Stimulated activated CD8-positive, alpha-beta memory T cell treated with anti-CD3 and anti-CD28 coated beads, Interleukin-12 subunit alpha, Interleukin-12 subunit beta, amount 100 ng/mL, for 1 hour (primary cell): ENCODE measurements at places on chromosomes 4 and X.

- DNase-seq, result no peak
Observed at GRCh38 chrX:10471418-10471817, 149.0 kb downstream of the MID1 start.

DNA sequence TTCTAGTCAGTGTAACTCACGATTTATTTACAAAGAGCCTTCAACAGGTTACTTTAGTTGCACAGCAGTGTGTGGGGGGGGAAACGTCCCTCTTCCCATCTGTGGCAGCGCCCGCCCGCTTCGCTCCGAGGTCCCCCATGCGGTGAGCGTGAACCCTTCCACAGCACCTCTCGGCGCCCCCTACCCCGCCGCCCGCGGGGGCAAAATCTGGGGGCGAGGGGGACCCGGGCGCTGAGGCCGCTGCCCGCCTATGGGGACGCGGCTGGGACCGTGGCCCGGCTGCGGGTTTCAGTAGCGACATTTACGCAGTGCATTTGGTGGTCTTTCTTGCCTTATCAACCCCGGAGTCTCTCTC lies 6.4 kb downstream of the NKX6-1 start:
- no peak for DNase-seq

- DNase-seq, result no peak
Observed at GRCh38 chr4:100162027-100162685, 28.1 kb downstream of the DDIT4L start.

GRCh38 chr4:76388160-76388908 lies 32.6 kb downstream of the CCDC158 start:
- DNase-seq, result no peak

DNA sequence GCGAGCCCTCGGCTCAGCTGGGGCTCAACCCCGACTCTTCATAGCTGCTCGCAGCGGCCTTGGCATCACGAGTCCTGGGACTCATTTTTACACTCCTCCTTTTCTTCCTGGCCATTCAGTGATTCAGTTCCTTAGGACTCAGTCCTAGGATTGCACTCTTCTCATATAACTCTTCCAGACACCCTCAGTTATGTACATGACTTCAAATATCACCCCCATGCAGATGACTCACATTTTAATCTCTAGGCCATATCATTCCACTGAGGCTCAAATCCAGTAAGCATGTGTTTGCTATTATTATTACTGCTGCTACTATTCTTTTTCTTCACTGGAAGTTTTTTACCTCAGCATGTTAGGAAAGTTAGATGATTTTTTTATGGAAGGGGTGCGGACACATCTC lies 14.4 kb downstream of the ITGB1BP2 start:
- DNase-seq, result no peak

DNA sequence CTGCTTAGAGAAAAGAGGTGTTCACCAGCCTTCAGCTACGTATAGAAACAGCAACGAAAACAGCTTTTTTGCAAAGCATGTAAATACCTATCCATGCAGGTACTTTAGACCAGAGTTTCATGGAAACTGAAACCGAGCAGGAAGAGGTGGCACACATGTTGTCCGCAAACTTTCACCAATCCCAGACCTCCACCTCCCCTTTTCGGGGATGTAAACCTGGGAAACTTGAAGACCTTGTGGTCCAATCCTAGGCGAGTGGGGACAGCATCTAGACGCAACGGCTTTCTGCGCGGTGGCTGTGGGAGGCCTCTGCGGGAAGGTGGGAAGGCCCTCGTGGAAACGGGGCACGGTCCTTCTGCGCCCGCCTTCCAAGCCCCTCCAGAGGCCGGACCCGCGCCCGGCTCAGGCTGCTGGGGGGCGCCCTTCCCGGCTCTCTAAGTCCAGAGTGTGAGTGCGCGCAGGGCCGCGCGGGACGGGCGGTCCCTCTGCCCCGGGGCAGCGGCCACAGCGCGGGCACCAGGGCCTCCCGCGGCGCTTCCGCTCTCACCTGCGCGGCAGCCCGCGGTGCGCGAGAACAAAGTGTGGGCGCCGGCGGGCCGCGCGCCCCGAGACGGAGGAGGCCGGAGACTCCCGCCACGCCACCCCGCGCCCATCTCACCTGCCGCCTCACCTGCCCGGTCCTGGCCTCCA lies 830 bp upstream of the SHROOM2 start:
- DNase-seq, result no peak

DNA sequence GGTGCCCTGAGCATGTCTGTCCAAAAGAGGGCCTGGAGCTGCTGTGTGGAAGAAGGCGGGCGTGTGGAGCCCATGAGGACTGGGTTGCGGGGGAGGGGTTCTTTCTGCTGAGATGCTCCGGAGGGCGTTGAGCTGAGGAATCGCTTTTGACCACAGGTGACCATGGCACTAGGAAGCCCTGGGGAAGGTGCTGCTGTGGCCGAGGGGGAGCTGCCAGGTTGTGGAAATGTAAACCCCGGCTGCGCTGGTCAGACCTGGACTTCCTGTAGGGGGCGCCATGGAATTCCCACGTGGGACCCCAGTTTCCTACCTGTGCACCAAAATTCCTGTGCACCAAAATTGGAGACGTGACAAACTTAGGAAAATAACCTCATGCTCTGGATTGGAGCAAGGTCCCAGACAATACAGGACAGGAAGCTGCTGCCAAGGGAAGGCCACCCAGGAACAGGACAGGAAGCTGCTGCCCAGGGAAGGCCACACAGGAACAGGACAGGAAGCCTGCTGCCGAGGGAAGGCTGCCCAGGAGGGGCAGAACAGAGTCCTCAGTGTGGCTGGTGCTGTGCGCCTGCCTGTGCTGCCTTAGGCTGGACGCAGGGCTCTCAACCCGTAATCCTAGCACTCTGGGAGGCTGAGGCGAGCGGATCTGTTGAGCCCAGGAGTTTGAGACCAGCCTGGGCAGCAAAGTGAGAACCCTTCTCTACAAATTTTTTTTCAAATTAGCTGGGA lies 28.4 kb upstream of the UVSSA start:
- DNase-seq, result no peak

- DNase-seq, result no peak
Observed at GRCh38 chrX:119758731-119759247, 401 bp downstream of the SOWAHD start.

GRCh38 chr4:56282004-56282403 lies 105.3 kb downstream of the AASDH start:
- no peak for DNase-seq

GRCh38 chr4:169185133-169185956 lies 85.4 kb downstream of the SH3RF1 start:
- no peak for DNase-seq

DNA sequence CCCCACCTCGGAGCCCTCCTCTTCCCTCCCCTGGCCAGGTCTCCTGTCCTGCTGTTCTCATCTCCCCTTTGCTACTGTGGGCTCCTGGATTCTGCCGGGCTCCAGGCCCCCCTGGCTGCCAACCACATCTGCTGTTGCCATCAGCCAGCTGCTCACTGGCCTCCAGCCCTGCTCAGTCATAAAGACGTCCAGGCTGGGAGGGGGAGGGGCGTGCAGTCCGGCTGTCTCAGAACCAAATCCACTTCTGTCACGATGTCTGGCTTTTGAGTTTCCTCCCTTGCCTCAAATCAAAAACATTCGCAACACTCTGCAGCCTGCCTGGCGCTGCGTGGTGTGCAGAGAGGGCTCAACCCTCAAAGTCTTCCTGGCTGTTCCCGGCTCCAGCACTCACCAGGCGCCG lies 7.1 kb downstream of the RASL11B start:
- DNase-seq, result no peak

- no peak for DNase-seq
Observed at GRCh38 chrX:143788265-143788664, 67.7 kb upstream of the SPANXN2 start.

- no peak for DNase-seq
Observed at GRCh38 chr4:5959211-5959982, 58.8 kb downstream of the C4orf50 start.

GRCh38 chrX:38500866-38501265 lies 60.5 kb upstream of the TSPAN7 start:
- DNase-seq, result no peak

- no peak for DNase-seq
Observed at GRCh38 chrX:38312436-38312835, 14.9 kb downstream of the RPGR start.

- DNase-seq, result no peak
Observed at GRCh38 chrX:130793975-130794374, 109.0 kb downstream of the ENOX2 start.

- no peak for DNase-seq
Observed at GRCh38 chr4:100289946-100290345, 99.7 kb upstream of the DDIT4L start.
